ENCODE measurements at places on chromosomes 1 and 21.

- no peak for DNase-seq
Observed at GRCh38 chr1:38045401-38046332, 926 bp downstream of the POU3F1 start.

- no peak for DNase-seq
Observed at GRCh38 chr1:183004141-183004540, 19.1 kb upstream of the LAMC1 start.

- no peak for DNase-seq
Observed at GRCh38 chr1:48889082-48889481, 112.4 kb upstream of the BEND5 start.

DNA sequence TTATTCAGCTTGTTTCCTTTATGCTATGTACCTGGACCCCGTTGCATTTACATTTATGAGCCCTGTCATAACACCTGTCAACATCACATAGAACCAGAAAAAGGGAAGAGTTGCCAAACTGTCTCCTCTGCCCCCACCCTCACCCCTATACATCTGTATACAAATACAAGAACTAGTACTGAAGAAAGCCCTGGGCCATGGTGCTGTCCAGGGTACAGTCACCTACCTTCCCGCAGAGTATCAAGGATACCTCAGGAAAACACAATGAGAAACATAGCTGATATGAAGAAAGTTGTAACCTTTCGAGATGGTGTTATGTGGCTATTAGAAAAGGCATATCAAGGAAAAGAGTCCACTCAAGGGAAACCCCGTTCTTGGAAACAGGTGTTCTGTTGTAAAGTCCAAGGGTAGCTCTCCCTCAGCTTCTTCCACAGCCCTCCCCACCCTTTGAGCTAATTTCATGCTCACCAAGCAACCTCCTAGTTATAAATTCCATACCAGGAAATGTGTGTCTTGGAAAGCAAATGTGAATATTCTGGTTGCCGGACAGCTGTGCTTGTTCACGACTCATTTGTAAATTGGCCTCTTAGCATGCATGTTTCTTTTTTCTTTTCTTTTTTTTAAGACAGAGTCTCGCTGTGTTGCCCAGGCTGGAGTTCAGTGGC is 16.7 kb upstream of the AVPR1B start:
- DNase-seq = no peak

GRCh38 chr1:92915547-92915946 is 45.7 kb downstream of the DIPK1A start:
- no peak for DNase-seq

DNA sequence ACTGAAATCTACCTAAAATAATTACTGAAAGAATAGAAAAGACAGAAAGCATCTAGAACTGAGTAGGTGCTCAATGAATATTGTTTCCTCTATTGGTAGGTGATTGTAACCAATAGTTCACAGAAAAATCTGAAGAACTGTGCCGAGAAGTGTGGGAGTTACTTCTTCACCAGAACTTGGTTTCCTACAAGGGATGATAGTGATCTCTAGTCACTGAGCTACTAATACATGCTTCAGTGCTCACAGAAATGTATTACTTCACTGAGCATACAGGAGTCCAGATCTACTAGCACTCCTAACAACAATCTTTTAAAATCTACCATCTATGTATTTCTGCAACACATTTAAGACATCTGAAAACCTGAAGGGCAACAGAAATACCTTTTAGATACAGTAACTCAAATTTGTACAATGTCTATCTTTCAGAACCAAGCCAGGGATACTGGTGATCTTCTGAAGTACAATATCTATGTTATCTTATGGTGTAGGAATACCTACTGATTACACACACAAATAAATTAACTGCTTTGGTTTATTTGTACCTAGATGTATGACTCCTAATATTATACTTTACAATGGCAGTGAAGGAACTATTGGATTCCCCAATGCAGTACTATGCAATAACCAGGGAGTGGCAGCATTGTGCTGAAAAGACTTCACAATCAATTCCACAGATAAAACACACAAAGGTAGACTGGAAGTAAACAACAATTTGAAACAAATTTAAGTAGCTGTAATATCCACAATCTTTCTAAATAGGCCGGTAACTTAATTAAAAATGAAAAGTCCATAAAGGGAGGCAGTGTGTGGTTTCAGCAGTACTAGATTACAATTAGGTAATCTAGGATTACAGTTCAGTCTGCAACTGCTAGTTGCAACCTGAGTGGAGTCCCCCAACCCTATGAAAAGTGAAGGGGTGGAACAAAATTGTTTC is 243.0 kb downstream of the SLC45A1 start:
- DNase-seq = no peak

- no peak for DNase-seq
Observed at GRCh38 chr21:29215709-29216108, 83.0 kb upstream of the BACH1 start.

GRCh38 chr1:89781494-89782126 is 39.2 kb upstream of the LRRC8D start:
- DNase-seq = no peak

DNA sequence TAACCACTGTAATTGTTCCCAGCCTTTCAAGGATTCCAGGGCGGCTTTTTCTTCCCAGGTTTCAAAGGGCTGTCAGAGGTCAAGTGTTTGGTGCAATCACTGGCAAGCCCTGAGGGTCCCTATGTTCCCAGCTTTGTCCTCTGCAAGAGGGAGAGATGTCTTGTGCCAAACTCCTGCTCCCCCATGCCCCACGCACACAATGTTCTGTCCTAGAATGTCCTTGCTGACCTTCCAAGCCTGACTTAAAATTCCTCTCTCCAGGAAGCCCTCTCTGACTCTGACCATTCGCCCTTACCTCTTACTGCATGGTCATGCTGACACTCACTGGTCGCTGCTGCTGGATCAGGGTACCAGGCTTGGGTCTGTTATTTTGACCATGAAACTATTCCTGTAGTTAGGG is 152.5 kb upstream of the KCND3 start:
- DNase-seq = no peak

- no peak for DNase-seq
Observed at GRCh38 chr1:33170351-33171274, 11.2 kb downstream of the TRIM62 start.

GRCh38 chr1:11650331-11650991 is 3.8 kb downstream of the FBXO2 start:
- no peak for DNase-seq

DNA sequence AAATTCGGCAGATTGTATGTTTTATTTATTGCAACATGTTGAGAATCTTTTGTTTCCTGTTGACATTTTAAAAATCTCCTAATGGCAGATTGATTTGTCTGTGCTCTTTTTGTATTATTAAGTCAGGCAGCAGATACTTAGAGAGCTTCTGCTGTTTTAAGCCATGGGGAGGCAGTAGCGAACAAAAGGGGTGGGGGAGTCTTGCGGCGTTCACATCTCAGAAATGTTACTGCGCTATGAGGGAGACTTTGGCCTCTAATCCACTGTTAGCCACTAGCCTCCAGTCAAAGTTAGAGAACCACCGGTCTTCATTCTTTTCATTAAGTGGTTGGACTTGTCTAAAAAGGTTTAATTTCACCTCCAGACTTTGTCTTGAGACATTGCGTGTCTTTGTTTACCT is 93.6 kb downstream of the DYRK1A start:
- DNase-seq = no peak

- DNase-seq = no peak
Observed at GRCh38 chr1:28256197-28256827, 3.0 kb upstream of the SESN2 start.

DNA sequence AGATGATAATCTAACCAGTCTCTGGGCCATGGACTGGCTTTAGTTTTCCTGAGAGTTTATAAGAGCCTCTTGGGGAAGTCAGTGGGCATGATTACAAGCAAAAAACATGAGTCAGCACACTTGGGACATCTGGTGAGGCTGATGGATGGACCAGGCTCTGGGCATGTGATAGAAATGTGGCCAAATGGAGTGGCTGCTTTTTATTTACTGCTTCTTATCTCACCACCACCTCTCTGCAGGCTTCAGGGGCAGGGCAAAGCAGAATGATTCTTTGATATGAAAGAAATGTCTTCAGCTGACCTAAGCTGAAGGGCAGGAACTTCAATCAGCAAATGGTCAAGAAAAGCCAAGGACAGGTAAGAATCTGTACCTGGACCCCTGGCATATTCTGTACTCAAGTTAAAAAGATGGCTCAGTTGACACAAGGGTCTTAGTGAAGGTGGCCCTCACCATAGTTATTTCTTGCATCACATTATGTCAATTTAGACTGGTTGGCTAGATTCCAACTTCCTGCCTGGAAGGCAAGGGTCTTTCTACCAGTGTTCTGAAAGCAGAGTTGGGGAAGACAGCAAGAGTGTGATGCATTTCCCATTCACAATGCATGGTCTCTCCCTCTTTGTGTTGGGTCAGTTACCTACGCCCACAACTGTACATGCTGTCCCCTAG is 162.8 kb downstream of the FASLG start:
- no peak for DNase-seq

- DNase-seq = no peak
Observed at GRCh38 chr1:5220421-5220820, 566.0 kb downstream of the AJAP1 start.

GRCh38 chr1:41501581-41501980 is 17.1 kb upstream of the EDN2 start:
- no peak for DNase-seq

- DNase-seq = no peak
Observed at GRCh38 chr1:192808163-192808517, 699 bp upstream of the RGS2 start.

DNA sequence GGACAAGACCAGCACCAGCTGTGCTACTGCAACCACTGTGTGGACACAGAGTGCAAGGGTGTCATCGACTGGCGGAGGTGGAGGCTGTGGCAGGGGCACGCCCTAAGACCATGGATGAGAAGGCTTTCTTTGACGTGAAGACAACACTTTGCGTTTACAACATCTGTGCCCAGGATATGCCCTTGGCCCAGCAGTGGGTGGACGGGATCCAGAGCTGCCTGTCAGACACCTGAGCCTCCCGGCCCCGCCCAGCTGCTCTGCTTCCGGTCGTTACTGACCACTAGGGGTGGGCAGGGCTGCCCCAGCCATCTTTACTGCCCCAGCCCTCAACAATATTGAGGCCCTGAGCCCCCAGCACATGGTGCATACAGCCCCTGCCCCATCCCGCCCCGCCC is 21.4 kb upstream of the NPPB start:
- no peak for DNase-seq

DNA sequence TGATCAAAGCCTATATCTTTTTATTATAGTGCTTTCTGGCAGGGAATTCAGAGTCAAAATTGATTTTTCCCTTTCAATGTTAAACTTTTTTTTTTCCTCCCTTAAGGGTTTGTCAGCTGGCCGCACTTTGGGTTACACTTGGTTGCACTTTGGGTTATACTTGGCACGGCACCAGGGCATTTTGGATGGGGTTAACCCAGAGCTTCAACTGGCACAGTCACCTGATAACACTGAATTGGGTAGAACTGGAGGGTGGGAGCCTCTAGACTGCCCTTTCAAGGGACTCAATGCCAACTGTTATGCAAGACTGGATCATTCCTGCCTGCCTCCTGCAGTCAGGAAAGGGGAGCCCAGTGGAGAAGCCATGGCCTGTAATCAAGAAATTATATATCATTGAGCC is 211.5 kb downstream of the KCNJ6 start:
- DNase-seq = no peak

- DNase-seq = no peak
Observed at GRCh38 chr1:184632415-184633175, 122.1 kb downstream of the EDEM3 start.

DNA sequence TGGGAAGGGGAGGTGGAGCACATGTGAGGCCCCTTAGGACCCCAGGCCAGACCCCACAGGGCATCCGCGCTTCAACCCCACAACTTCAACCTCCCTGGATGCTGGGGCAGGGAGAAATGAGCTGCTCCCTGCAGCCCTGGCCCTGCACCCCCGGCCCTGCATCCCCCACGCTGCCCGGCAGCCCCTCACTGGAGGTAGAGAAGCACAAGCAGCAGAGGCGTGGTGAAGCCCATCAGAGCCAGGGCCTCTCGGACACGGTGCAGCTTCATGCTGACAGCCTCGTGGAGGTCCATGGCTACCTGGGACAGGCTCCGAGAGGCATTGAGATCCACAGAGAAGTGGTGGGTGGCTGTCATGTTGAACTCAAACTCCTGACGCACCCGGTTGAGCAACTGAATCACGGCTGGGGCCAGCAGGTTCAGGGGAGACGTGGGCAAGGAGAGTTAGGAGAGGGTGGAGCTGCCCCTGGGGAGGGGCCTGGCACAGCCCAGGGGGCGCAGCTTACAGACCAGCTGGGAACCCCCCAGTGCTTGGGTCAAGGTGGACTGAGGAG is 3.3 kb downstream of the DCST2 start:
- DNase-seq = no peak

DNA sequence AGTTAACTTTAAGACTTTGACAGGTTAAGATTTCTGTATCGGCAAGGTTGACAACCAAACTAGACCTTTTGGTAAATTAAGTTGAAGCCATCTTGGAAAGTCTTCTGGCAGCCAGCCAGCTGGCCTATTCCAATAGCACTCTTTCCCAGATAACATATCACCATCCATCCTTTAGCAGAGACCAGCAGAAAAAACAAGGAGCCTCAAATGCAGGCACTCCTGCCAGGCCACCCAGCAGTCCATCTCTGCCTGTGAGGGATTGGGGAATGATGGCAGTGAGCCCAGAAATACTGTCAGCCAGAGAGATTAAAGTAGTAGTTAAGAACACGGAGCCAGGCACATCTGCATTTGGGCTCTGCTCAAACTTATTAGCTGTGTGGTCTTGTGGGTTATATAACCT is 19.4 kb downstream of the ZBTB40 start:
- DNase-seq = no peak
